Suprapubic skin (tissue), 4 donors: ENCODE measurements at places on chromosomes 16 and 17.
A peak's percentile ranks its signal among the peaks of the same experiment; 100 is the strongest.

- no peaks in the 10 kb centered on the region for H3K27me3 ChIP-seq
- DNase-seq = no peak
- H3K4me3 ChIP-seq = no peak overlapping the region
Observed at GRCh38 chr16:85360323-85361277, 248.3 kb upstream of the CIBAR2 start.

DNA sequence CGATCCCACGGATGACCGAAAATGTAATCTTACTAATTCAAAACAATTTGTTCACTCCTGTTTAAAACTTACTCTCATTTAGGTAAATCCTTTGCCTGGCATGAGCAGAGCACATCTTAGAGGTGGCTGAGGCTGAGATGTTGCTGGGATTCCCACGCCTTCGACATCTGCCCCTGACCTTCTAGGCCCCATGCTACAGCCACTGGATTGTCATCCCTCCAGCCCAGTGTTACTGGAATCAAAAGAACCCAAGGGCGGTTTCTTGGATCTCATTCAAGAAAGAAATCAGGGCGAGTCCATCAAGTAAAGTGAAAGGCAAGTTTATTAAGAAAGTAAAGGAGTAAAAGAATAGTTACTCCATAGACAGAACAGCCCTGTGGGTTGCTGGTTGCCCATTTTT lies 64.5 kb upstream of the SHISA6 start:
- H3K4me1 ChIP-seq = no peaks in the 10 kb centered on the region
- no peak for DNase-seq
- H3K4me3 ChIP-seq = no peak overlapping the region
- no peak overlapping the region for H3K27ac ChIP-seq

DNA sequence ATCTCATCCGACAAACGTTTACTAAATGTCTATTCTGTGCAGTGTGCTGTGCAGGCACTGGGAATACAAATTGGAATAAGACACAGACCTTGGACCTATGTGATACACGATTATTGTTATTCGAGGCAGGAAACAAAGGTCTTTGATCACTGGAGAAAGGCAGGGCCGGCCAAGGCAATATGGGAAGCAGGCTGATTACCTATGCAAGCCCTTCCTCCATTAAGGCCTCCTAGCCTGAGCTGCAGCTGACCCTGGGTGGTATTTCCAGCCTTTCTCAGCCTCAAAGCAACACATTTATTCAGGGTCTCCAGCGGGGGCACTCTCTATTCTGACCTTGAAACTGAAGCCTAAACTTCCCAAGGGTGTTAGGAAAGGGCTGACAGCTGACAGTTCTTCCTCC lies 13.4 kb downstream of the ST6GALNAC1 start:
- DNase-seq = no peak
- H3K27ac ChIP-seq = no peak overlapping the region
- no peaks in the 10 kb centered on the region for H3K4me1 ChIP-seq
- no peak overlapping the region for H3K4me3 ChIP-seq
- H3K36me3 ChIP-seq = no peaks in the 10 kb centered on the region

DNA sequence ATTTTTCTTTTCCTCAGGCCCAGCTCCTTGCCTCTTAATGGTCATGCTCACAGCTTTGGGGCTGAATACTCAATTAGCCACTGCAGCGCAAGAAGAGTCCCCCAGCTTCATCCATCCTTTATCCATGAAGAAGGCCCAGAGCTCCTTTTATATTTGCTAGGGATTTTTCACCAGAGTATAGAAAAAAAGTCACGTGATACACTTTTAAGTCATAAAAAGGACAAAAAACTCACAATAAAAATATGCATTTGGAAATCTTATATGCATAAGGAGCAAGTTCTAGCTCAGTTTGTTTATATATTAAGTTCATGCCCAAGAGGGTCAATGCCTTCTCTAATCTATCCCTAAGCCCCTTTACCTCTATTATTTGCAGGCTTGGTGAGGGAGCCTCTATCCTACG lies 254.1 kb downstream of the CA10 start:
- no peaks in the 10 kb centered on the region for H3K36me3 ChIP-seq
- no peak overlapping the region for H3K4me3 ChIP-seq
- H3K27ac ChIP-seq = no peak overlapping the region
- no peaks in the 10 kb centered on the region for H3K27me3 ChIP-seq
- H3K4me1 ChIP-seq = no peaks in the 10 kb centered on the region
- DNase-seq = no peak

GRCh38 chr16:88681084-88681680 lies 5.1 kb downstream of the SNAI3 start:
- no peak overlapping the region for H3K27ac ChIP-seq
- no peaks in the 10 kb centered on the region for H3K36me3 ChIP-seq
- DNase-seq = no peak
- peaks cover 69% of the 10 kb centered on the region for H3K27me3 ChIP-seq
- peaks cover 26% of the 10 kb centered on the region for H3K4me1 ChIP-seq

- no peak overlapping the region for H3K27ac ChIP-seq
- peaks cover 25% of the 10 kb centered on the region for H3K4me1 ChIP-seq
- DNase-seq = no peak
Observed at GRCh38 chr16:11744075-11744470, 1.4 kb upstream of the TXNDC11 start.

GRCh38 chr16:1420111-1420539 lies 422 bp downstream of the UQCC4 start:
- no peak for DNase-seq
- peak overlapping the region; percentile 87 for H3K4me3 ChIP-seq
- no peaks in the 10 kb centered on the region for H3K36me3 ChIP-seq
- peak overlapping the region; percentile 94 for H3K27ac ChIP-seq
- no peaks in the 10 kb centered on the region for H3K27me3 ChIP-seq
- H3K4me1 ChIP-seq = peaks cover 37% of the 10 kb centered on the region

DNA sequence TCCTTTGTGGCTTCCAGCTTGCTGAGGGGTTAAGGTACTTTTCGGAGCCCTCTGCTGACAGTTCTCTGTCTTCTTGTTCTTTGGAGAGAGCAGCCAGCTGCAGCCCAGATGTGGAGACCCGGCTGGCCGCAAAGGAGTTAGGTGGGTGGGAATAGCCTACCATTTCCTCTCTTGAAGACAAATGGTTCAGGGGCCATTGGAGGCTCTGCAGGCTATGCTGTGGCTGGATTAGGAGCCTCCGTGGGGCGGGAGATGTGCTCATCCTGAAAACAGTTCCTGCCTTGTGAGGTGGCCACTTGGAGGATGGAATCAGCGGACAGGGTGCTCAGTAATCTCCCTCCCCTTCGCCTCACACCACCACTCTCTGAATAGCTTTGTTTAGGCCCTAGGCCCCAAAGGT lies 30.3 kb downstream of the MEOX1 start:
- no peaks in the 10 kb centered on the region for H3K27me3 ChIP-seq
- H3K36me3 ChIP-seq = no peaks in the 10 kb centered on the region
- no peak for DNase-seq
- no peak overlapping the region for H3K4me3 ChIP-seq

GRCh38 chr16:12126091-12126806 lies 149.7 kb downstream of the SNX29 start:
- H3K27me3 ChIP-seq = no peaks in the 10 kb centered on the region
- H3K36me3 ChIP-seq = peaks cover 21% of the 10 kb centered on the region
- H3K4me3 ChIP-seq = no peak overlapping the region

GRCh38 chr17:35700150-35700549 lies 31.3 kb upstream of the RASL10B start:
- H3K4me1 ChIP-seq = no peaks in the 10 kb centered on the region
- peaks cover 13% of the 10 kb centered on the region for H3K36me3 ChIP-seq
- no peak for DNase-seq
- H3K27ac ChIP-seq = no peak overlapping the region

DNA sequence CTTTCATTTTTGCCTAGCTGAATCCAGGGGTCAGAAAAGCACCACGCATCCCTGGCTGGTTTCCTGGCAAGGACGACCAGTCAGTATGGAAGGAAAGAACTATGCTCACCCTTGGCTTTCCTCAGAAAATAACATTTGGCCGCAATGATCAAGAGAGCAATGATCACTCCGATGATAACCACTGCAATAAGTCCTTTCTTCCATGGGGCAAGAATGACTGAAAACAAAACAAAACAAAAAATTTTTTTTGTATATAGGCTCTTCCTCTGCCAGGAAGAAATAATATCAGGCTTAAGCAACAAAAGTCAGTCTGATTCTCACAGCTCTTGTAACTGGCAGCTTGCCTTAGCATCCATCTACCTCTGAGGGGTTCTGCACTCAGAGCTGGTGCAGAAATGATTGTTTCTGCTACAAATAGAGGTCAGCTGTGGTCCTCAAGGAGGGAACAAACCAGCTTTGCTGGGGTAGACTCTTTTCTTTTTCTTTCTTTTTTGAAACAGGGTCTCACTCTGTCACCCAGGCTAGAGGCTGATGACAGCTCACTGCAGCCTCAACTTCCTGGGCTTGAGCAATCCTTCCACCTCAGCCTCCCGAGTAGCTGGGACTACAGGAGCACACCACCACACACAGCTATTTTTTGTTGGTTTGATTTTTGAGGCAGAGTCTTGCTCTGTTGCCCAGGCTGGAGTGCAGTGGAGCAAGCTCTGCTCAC lies 35.7 kb downstream of the PECAM1 start:
- H3K27ac ChIP-seq = no peak overlapping the region
- no peak overlapping the region for H3K4me3 ChIP-seq
- no peak for DNase-seq
- no peaks in the 10 kb centered on the region for H3K27me3 ChIP-seq

GRCh38 chr17:73411313-73411747 lies 99.5 kb upstream of the CDC42EP4 start:
- no peaks in the 10 kb centered on the region for H3K27me3 ChIP-seq

DNA sequence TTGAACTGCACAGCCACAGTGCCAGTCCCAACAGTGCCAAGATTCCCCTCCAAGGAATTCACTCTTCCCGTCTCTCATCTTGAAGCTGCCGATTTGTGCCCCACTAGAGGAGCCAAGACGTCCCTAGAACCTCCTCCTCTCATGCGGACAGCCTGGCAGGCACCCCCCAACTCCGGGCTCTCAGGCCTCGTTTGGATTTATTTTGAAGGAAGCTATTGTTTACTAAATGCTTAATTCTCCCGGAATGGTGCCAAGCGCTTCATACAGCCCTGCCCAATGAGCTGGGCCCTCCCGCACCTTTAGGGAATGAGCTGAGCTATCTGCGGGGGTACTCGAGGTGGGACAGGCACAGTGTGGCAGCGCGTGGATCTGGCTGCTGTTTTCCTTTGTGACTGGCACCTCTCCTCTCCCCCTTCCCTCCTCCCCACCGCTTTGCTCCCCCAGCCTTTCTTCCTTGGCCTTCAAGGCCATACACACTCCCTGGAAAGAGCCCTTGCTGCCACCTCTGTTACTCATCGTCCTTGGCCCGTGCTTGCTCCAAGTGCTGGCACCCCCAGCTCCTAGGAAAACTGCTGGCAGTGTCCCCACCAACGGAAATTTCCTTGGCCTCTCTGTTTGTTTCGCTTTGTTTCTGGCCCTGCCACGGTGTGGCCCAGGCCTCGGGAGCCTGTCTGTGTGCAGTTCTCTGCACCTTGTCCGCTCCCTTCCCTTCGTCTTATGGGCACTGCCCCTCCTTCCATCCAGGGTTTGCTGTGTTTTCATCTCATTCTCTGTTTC lies 49.9 kb upstream of the CDR2 start:
- H3K36me3 ChIP-seq = peaks cover 63% of the 10 kb centered on the region
- DNase-seq = peak; percentile 86
- H3K4me1 ChIP-seq = peaks cover 20% of the 10 kb centered on the region
- peak overlapping the region; percentile 38 for H3K4me3 ChIP-seq
- peak overlapping the region; percentile 79 for H3K27ac ChIP-seq

GRCh38 chr17:68591583-68591982 lies 9.6 kb downstream of the FAM20A start:
- H3K27ac ChIP-seq = no peak overlapping the region
- H3K27me3 ChIP-seq = no peaks in the 10 kb centered on the region
- H3K4me1 ChIP-seq = peaks cover 33% of the 10 kb centered on the region
- H3K36me3 ChIP-seq = no peaks in the 10 kb centered on the region
- no peak overlapping the region for H3K4me3 ChIP-seq

GRCh38 chr16:15490123-15490711 lies 55.8 kb downstream of the BMERB1 start:
- H3K4me1 ChIP-seq = peaks cover 25% of the 10 kb centered on the region
- H3K36me3 ChIP-seq = no peaks in the 10 kb centered on the region
- peak overlapping the region; percentile 4 for H3K27ac ChIP-seq
- no peak overlapping the region for H3K4me3 ChIP-seq
- peak; percentile 29 for DNase-seq
- no peaks in the 10 kb centered on the region for H3K27me3 ChIP-seq

GRCh38 chr16:48420437-48420836 lies 35.2 kb upstream of the SIAH1 start:
- DNase-seq = no peak
- no peaks in the 10 kb centered on the region for H3K36me3 ChIP-seq
- no peaks in the 10 kb centered on the region for H3K27me3 ChIP-seq
- H3K4me1 ChIP-seq = no peaks in the 10 kb centered on the region

- DNase-seq = peak; percentile 96
- H3K4me1 ChIP-seq = peaks cover 25% of the 10 kb centered on the region
- H3K27ac ChIP-seq = peak within 1 kb of the TSS; percentile 97
- peak within 1 kb of the TSS; percentile 79 for H3K4me3 ChIP-seq
- no peaks in the 10 kb centered on the region for H3K27me3 ChIP-seq
Observed at GRCh38 chr17:57084802-57085447, at the start of gene AKAP1. Gene AKAP1 (plus strand): TSS chr17:57085246. CDS start chr17:57105465, 20,219 bp downstream.

GRCh38 chr17:55416470-55417052 lies 5.1 kb downstream of the MMD start:
- DNase-seq = no peak
- peaks cover 17% of the 10 kb centered on the region for H3K4me1 ChIP-seq
- no peak overlapping the region for H3K4me3 ChIP-seq
- peaks cover 4% of the 10 kb centered on the region for H3K36me3 ChIP-seq
- no peaks in the 10 kb centered on the region for H3K27me3 ChIP-seq
- no peak overlapping the region for H3K27ac ChIP-seq

DNA sequence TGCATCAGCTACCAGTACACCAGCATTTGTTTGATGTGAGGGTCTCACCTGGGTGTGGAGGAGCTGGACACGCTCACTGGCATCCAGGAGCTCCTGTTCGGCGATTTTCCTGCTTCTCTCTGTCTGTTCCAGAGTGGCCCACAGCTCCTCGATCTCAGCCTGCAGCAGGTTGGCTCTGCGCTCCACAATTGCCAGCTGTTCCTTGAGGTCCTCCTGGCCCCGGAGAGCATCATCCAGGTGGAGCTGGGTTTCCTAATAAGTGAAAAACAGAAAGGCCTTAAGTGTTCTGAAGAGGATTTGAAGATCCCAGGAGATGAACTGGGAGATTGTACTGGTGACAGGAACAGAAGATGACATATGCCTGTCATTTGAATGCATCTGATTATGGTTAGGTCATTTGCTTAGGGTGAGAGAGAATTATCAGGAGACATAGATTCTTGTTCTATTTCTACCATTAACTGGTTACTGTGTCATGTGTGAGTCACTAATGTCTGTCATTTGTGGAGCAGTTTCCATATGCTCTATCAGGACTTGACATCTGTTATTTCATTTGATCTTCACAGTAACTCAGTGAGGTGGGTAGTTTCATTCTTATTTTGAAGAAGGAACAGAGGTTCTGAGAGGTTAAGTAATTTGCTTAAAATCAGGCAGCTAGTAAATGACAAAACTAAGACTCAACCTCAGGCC lies 21.5 kb upstream of the MYH13 start:
- no peaks in the 10 kb centered on the region for H3K4me1 ChIP-seq
- H3K27me3 ChIP-seq = no peaks in the 10 kb centered on the region
- DNase-seq = no peak
- H3K4me3 ChIP-seq = no peak overlapping the region
- no peaks in the 10 kb centered on the region for H3K36me3 ChIP-seq
- H3K27ac ChIP-seq = no peak overlapping the region
